NCI-H146 (cell line): ENCODE measurements at places on chromosomes 1 and 21.

DNA sequence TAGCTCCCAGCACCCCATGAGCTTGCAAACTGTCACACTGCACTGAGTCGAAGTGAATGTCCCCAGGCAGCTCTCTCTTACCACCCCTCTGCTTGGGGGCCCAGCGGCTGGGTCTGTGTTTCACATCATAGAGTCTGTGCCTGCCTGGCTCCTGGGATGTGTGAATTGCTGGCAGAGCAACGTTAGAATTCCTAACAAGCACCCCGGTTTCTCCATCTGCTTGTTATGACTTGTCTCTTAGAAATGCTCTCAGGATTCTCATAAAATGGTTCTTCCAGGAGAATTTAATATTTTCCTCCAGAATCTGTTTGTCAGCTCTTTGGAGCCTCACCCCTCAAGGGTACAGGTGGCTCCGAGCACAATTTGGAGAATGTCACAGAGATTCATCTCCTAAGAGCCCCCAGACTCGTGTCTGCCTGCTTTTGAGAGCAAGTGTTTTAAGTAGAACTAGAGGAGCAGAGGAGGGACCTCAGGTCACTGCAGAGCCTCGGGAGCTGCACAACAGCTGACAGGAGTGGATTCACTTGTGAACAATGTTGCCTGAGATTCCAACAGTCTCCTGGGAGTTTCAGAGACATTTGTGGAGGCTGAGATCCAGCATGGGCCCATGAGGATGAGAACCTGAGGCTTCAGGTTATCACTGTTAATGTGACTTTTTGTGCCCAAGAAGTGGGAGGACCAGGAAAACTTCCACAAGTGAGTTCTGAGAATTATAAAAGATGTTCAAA, 131.5 kb downstream of the KCNJ6 start:
- no peak for DNase-seq

DNA sequence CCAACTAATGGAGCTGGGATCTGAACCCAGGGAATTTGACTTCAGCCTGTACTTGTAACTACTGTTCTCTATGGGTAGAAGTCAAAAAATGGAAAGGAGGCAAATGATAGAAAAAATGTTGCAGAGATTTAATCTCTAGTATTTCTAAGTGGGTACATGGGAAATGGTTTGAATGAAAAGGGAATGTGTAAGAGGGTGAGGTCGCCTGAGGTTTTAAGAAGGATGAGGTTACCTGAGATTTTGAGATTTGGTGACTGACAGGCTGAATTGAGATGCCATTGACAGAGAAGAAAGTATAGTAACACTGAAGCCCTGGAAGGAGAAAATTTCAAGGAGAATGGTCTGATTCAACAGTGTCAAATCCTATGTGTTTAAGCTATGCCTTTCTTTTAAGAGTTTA, 5.5 kb downstream of the CAMSAP2 start:
- DNase-seq, result no peak

GRCh38 chr1:182676274-182676673, 8.1 kb downstream of the RGS8 start:
- DNase-seq, result no peak

GRCh38 chr21:31386006-31386405, 41.9 kb upstream of the TIAM1 start:
- no peak for DNase-seq

GRCh38 chr1:185987611-185988321, 253.6 kb downstream of the HMCN1 start:
- DNase-seq, result no peak

DNA sequence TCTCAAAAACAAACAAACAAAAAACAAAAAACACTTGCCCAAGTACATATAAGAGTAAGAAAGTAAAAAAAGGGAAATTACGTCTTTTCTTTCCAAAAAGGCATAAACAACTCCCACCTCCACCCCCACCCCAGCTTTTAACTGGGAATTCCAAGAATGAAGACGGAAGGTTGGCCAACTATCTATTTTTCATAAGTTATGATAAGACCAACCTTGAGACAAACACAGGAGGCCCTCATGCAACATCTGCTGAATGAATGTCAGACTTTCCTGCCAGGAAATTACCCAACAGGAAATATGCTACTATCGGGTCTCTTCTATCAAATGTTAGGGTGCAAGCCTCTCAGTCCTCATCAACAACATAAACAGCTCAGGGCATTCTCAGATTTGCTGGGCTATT, 1.9 kb downstream of the BSDC1 start:
- DNase-seq, result no peak

DNA sequence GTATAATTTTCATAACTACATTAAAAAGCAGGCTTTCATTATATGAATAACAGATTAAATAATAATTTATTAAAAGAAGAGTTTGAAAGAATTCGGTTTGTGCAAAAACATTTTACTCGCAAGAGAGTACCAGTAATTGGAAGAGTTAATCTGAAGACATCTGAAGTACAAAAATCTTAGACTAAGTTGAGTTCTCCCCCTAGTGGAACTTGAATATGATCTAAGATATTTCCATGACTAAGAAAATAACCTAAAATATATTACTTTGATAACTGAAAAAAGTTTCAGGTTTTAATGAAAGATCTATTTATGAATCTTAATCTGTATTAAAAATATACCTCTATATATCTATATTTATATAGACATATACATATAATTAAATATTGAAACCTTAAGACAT, 112.5 kb upstream of the GFI1 start:
- no peak for DNase-seq

- no peak for DNase-seq
Measured at GRCh38 chr1:184836934-184837895, 82.6 kb upstream of the EDEM3 start.

DNA sequence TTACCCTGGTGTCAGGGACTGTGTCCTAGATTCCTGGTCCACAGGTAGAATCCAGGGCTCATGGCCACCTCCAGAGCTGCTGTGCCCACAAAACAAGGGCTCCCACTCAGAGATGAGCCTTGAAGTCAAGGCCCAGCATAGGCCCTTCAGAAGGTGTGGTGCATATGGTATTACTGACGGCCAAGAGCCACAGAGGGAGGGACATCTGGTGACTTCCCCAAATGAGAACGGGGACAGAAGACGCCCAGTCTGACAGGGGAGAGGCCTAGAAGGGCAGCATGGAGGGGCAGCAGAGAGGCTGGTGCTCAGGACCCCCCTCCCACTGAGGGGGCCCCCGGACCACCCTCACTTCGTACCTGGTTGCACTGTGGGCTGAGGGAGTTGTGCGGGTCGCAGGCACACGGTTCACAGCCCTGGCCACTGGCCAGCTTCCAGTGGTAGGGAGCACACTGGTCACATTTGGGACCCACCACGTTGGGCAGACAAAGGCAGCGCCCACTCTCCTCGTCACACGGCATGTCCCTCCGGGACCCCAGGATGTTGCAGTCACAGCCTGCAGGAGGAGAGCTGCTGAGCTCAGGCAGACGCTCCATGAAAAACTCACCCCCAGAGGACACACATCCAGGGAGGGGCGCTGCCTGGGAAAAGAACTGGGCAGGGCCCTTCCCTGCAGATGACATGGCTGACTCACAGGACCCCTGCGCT, 25.0 kb downstream of the LAMB3 start:
- DNase-seq, result no peak

DNA sequence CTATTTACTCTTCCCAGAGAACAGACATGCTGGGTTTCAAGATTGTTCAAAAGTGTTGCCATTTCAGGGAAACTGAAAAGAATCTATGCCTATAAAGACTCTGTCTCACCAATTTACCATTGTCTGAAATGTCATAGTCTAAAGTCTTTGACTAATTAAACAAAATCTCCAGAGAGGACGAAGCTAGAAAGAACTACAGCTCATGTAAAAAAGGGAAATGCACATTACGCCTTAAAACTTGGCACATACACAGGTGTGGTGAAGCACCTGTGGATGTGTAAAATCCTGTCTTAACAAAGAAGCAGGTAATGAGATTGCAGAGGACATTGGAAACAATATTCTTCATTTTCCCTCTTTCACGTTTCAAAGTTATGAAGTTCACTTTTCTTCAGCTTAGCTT, 130.6 kb downstream of the EIF4G3 start:
- DNase-seq, result no peak

DNA sequence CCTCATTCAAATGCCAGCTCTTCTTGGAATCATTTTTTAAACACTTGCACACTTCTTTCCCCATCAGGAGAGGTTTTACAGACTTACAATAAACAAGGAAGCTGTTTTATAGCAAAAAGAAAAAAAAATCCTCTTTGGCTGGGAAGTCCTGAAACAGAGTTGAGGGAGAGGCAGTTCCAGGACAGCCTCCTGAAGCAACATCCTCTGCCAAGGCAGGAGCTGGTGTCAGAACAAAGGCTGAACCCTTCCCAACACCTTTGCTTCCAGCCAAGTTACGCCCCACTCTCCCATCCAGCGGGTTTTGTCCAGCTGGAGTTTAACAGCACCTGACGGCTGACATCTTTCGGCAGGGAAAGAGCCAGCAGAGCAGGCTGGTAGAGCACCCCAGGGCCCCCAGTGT, 287.8 kb downstream of the RRAGC start:
- no peak for DNase-seq

DNA sequence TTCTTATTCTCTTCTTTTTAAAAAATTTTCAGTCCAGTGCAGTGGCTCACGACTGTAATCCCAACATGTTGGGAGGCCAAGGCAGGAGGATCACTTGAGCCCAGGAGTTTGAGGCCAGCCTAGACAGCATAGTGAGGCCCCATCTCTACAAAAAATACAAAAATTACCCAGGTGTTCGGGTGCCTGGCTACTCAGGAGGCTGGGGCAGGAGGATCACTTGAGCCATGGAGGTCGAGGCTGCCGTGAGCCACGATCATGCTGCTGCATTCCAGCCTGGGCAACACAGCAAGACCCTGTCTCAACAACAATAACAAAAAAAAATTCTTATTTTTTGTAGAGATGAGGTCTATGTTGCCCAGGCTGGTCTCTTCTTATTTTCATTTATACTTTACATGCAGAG, 7.9 kb downstream of the PLA2G2D start:
- no peak for DNase-seq

GRCh38 chr1:205523891-205524793, 19.7 kb downstream of the CDK18 start:
- DNase-seq, result peak; percentile 59

DNA sequence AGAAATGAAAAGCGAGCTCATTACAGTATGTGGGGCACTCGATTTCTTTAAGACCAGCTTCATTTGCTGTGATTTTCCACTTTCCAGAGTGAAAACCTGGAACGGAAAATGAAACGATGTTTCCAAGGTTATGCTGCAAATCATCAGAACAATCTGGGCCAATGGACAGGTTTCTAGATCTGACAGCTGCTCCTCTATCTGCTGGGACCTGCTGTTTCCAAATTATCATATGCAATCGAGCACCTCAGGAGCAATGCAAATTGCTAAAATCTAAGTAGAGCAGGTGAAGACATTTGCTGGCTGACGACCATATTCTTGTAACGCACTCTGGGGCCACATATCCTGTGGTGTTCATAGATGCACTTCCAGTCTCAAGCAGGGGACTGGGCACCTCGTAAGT, 39.7 kb upstream of the TIAM1 start:
- DNase-seq, result no peak

GRCh38 chr1:45687754-45688740, at the start of gene TMEM69:
TSS of gene TMEM69 (plus strand) at chr1:45688181. CDS start at chr1:45691069, 2,888 bp downstream.
- DNase-seq, result peak; percentile 81

DNA sequence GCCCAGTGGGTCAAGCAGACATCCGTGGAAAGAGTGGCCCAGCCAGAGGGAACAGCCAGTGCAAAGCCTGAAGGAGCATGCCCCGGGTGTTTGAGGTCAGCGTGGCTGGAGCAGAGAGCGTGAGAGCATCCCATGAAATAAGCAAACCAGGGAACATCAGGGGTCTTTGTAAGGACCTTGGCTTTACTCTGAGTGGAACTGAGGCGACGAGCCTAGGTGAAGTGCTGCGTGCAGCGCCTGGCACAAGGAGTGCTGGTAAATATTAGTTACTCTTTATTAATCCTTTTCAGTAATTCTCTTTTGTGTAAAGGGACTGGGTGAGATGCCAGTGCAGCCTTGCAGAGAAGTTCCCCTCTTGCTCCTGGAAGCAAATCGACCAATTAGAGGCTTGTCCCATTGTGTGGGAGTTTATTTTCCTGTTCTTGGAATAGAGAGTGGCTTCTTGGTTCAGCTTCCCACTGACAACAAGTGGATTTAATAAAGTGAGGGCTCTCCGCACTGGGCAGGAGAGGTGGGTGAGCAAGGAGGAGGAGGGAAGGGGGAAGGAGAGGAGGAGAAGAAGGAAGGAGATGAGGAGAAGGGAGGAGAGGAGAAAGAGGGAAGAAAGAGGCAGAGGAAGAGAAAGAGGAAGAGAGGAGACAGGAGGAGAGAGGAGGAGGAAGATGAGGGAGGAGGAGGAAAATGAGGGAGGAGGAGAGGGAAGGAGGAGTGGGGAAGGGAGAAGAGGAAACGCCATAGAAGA, 37.6 kb upstream of the DISP3 start:
- DNase-seq, result no peak

- no peak for DNase-seq
Measured at GRCh38 chr1:244207935-244208244, 156.8 kb downstream of the ZBTB18 start.

DNA sequence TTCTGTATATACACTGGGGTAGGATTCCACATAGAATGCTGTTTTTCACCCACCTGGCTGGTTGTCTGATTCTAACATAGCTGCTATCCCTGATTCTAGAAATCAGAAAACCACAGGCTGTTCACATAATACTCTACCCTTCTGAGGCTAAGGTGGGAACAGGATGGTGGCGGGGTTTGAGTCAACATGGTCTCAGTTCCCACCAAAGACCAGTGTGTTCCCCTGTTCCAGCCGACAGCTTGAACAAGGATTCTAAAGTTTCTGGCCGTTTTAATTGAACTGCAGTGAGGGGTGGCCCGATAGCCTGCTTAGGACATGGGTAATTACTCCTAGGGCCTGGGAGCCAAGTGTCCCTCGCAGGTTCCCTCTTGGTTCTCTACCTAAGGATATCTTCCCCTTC, 38.4 kb downstream of the PEX14 start:
- no peak for DNase-seq

DNA sequence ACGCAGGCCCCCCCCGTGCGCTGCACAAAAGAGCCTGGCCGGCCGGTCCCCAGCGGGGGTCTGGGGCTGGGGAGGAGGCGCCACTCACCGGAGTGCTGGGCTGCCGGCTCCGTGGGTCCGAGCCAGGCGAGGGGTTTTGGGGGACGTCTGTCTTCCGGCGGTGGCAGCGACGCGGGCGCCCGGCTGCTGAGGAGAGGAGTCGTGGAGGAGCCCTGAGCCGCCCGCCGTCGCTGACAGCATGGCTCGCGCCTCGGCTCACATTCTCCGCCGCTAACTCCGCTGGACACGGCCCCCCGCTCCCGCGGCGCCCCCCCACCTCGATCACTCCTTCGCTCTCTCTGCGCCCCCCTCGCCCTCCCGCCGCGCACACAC, 649 bp downstream of the AHDC1 start:
- DNase-seq, result peak; percentile 40

DNA sequence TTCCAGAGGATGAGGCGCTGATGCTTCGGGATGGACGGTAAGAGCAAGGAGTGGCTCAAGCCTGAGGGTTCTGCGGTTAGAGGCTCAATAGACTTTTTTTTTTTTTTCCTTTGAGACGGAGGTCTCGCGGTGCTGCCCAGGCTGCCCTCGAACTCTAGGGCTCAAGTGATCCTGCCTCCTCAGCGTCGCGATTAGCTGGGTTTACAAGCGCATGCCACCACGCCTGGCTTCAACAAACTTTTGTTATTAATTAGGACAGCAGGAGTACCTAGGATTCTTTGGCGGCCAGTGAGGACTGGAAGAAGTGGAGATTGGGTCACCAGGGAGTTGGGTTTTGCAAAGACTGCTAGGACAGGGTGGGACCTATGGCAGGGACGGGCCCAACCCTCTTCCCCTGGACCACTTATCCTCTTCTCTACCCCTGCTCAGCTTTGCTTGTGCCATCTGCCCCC, 587 bp downstream of the SCNM1 start:
- DNase-seq, result peak; percentile 42
